ENCODE measurements at places on chromosomes 4 and X.

DNA sequence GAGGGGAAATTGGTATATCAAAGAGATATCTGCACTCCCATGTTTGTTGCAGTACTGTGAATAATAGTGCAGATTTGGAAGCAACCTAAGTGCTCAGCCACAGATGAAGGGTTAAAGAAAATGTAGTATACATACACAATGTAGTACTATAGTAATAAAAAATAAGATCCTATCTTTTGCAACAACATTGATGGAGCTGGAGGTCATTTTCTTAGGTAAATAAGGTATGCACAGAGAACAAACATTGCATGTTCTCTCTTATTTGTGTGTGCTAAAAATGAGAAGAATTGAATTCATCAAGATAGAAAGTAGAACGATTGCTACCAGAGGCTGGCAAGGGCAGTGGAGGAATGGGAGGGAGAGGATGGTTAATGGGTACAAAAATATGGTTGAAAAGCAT lies 117.9 kb upstream of the TRAM1L1 start:
- no peak for DNase-seq

DNA sequence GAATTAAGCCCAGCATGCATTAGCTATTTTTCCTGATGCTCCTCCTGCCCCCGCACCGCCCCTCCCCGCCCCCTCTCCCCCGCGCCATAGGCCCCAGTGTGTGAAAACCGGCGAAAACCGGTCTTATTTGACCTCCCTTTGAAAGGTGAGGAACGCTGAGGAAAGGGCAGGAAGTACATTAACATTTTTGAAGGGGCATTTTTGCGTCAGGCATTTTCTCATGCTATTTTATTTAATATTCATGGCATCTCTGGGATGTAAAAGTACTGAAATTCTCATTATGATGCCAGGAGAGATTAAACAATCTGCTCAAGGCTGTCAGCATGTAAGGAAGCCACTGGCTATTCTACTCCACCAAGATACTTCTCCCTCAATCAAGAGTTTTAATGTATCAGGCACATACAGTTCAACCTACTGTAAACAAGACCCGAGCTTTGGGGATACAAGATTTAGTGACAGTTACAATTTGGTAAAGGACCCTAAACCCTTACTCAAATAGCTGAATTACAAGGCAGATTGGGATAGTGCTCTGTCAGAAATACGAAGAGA lies 1.2 kb upstream of the NMU start:
- no peak for DNase-seq

GRCh38 chr4:53804719-53805118 lies 213.4 kb upstream of the LNX1 start:
- DNase-seq: no peak

GRCh38 chr4:146637621-146638332 lies 916 bp upstream of the POU4F2 start:
- DNase-seq: no peak

GRCh38 chr4:10582951-10583350 lies 101.6 kb downstream of the CLNK start:
- DNase-seq: no peak

DNA sequence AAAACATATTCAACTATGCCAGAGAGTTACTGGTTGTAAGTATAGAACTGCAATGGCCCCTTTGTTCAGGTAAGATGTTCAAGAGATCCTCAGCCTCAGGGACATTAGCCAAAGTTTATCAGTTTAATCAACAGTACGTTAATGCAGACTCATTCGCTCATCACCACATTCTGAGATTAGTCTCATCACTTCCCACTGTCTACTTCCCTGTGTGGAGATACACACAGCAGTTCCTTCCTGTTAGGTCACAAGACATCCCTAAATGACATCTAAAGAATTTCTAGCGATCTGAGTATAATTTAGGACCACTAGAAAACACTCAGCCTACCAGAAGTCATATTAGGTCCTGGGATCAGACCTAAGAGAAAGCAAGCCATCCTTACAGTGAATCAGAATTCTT lies 10.4 kb downstream of the SLC10A7 start:
- no peak for DNase-seq

DNA sequence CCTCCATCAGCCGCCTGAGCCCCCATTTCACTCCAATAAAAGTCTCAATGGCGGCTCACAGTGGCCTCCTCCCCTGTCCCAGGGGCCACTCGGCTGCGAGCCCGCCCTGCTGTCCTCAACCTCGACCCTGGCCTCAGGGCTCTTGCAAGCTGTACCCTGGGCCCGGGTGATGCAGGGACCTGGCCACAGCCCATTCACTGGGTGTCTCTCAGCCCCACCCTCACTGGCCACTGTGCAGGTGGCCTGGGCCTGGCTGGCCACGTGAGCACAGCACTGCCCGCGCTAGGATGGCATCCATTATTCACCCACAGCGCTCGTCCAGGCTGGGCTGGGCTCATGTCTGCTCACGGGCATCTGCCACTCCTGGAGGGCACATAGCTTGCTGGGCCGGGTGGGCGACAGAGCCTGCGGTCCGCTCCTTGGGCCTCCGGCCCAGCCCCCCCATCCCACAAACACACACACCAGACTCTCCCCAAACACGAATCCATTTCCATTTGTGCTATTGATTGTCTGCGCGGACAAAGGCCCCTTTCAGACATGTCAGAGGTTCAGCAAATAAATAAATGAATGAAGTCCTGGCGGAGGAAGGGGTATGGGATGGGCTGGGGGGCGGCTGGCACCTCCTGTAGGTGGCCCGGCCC lies 16.5 kb upstream of the FGFR3 start:
- no peak for DNase-seq

- DNase-seq: no peak
These were observed 92.5 kb downstream of the RASL11B start for GRCh38 chr4:52954560-52955170.

GRCh38 chr4:164949448-164950143 lies 27.9 kb downstream of the TRIM61 start:
- DNase-seq: no peak

DNA sequence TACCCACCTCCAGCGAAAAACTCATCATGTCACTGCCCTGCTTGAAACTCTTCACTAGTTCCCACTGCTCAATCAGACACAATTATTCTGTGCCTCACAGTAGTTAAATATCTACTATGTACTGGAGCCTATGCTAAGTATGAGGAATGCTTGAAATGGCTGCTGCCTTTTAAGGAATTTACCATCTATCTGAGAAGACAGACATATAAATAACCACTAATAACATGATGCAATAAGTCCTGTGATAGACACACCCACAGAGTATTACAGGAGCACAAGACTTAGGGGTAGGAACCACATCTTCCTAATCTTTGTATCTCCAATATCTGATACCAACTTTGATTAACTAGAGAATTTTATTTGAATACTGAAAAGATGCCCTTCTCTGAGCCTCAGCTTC lies 21.1 kb downstream of the SLC25A53 start:
- DNase-seq: no peak

- DNase-seq: no peak
These were observed 867 bp downstream of the TIFA start for GRCh38 chr4:112284662-112285411.

- no peak for DNase-seq
These were observed 992.3 kb downstream of the STPG2 start for GRCh38 chr4:97150966-97151365.

DNA sequence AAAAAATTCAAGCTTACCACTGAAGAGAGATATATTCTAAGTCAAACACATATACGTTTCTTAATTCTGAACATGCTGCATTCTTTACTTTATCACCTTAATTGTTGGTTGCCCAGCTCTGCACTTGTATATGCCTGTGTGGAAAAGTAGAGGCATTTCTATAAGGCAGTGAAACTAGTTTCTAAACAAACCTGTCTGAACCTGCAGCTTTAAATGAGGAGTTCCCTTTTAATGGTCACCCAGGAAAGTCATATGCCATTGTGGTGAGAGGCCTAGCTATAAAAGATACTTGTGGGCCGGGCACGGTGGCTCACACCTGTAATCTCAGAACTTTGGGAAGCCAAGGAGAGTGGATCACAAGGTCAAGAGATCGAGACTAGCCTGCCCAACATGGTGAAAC lies 147.4 kb upstream of the RXFP1 start:
- DNase-seq: no peak

GRCh38 chr4:95640311-95640710 lies 91.5 kb upstream of the UNC5C start:
- DNase-seq: no peak

- no peak for DNase-seq
These were observed 253.8 kb downstream of the DHX15 start for GRCh38 chr4:24330573-24330972.

DNA sequence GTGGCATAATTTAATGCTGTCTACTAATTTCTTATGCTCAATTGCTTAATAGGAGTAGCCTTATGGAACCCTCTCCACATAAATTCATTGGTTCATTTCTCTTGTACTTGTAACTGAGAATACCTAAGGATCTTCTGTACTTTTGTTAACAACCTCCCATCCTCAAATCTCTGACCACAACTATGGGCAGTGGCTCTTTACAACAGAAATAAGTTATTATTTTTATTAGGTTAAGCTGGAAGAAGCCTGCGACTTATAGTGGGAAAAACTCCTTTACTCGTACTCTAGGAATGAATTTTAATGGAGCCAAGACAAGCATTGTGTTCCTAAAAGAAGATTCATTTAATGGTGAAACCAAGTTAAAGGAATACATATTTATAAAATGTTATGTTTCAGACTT lies 337.1 kb upstream of the CTSO start:
- DNase-seq: no peak

GRCh38 chrX:154873329-154873728 lies 12.8 kb upstream of the F8A1 start:
- no peak for DNase-seq

- DNase-seq: no peak
These were observed 69.6 kb upstream of the PNPLA4 start for GRCh38 chrX:7996851-7997250.

- no peak for DNase-seq
These were observed 86.2 kb downstream of the CPEB2 start for GRCh38 chr4:15088394-15089035.

- DNase-seq: no peak
These were observed 231.2 kb upstream of the CPEB2 start for GRCh38 chr4:14771094-14771493.

GRCh38 chr4:81589262-81589661 lies 117.6 kb upstream of the RASGEF1B start:
- DNase-seq: no peak

DNA sequence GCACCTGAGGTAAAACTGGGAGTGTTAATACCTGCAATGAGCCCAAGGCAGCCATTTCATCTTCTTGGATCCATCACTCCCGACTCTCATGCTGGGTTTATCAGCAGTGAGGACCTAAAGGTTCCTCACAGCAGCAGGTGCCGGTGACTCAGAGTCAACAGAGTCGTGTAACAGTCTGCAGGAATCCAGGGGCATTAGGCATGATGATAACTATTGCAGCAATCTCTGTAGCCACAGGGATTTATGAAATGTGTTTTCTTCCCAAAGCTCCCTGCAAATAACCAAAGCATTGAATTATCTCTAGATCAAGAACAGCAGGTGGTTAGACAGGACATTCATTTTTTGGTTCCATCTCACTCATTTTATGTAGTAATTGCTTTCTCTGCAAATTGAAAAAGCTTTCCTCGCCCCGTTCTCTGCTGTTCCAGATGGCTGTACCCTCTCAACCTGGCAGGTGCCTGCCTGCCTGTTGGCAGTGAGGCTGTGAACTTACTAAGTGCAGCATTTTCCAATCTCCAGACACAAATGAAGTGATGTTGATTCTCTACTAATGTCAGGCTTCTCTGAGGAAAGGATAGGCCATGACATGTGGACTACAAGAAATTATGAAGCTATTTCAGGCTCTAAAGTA lies 48.1 kb upstream of the TSPAN7 start:
- no peak for DNase-seq

DNA sequence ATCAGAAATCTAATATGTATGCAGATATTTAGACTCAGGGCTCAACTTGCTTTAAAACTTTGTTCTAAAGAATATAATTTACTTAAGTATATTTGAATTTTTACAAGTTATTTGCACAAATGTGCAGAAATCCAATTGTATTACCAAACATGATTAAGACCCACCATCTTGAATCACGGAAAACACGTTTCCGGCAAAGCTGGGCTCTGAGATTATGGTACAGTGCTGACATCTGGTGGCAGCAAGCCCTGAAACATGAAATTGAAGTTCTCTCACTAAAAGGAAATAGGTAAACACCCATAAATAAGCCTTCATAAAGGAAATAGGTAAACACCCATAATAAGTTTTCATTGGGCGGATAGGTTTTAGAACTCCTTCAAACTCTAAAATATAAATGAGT lies 98.3 kb upstream of the MAOA start:
- DNase-seq: no peak

- no peak for DNase-seq
These were observed 72.9 kb downstream of the CLNK start for GRCh38 chr4:10611673-10612072.

GRCh38 chr4:168101026-168101425 lies 8.7 kb downstream of the ANXA10 start:
- DNase-seq: no peak

- DNase-seq: no peak
These were observed 18.5 kb downstream of the OTUD5 start for GRCh38 chrX:48938721-48939425.

- no peak for DNase-seq
These were observed 32.9 kb downstream of the EREG start for GRCh38 chr4:74397748-74398426.

- no peak for DNase-seq
These were observed 14.3 kb downstream of the CASK start for GRCh38 chrX:41909068-41909467.

DNA sequence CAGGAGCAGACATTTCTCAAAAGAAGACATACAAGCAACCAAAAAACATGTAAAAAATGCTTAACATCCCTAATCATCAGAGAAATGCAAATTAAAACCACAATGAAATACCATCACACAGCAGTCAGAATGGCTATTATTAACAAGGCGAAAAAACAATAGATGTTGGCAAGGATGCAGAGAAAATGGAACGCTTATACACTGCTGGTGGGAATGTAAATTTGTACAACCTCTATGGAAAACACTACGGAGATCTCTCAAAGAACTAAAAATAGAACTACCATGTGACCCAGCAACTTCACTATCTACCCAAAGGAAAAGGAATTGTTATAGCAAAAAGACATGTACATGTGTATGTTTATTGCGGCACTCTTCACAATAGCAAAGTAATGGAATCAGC lies 71.5 kb downstream of the PPP4R3C start:
- no peak for DNase-seq

Measured in left hindlimb (tissue), 1 donor.